ENCODE measurements at places on chromosomes 3 and 15.
A peak's percentile ranks its signal among the peaks of the same experiment; 100 is the strongest.

GRCh38 chr3:23592961-23593931 is 212.5 kb upstream of the UBE2E1 start:
- DNase-seq, result no peak

DNA sequence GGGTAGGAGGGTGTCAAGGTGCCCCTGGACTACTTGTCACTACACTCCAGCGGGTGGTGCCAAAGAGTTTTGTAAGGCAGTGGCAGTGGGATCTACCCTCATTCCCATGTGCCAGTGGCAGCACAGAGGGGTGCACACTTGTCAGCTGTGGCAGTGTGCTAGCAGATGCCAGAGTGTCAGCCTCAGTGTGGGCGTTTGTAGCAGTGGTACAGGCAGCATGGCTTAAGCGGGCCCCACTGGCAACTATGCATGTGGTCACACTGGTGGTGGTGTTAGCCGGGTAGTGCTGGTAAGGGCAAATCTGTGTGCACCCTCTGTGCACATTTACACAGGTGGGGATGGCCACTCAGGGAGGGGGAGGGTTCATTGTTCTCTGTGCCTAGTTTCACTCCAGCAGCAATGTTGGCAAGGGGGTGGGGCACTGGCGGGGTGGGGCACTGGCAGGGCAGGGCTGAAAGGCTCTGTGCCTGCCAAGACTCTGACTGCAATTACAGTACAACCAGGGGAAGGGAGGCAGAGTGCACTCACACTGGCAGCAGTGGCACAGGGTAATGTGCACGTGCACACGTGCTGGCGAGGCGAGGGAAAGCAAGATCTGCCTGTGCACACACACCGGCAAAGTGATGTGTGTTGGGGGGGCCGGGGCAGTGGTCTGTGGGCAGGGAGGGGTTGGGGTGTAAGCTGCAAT is 31.8 kb downstream of the MYO9A start:
- DNase-seq, result peak; percentile 58

GRCh38 chr15:63909819-63910437 is 76.2 kb upstream of the HERC1 start:
- DNase-seq, result peak; percentile 13

DNA sequence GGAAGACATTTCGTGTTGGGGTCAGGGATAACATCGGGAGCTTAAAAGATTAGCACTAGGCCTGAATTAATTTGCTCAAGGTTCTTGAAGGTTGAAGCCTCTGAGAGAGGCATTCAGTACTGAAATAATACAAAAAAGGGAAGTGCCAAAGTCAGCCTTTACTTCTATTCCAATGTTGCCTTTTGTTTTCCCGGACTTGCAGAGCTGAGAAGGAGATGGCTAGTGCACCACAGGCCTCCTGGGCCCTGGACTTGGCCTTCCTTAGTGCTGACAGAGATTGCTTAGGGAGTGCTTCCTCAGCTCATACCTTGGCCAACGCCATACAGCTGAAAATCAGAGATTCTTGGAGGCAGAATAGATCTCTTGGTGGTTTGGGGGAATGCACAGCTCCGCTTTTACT is 333.6 kb upstream of the TBL1XR1 start:
- DNase-seq, result no peak

DNA sequence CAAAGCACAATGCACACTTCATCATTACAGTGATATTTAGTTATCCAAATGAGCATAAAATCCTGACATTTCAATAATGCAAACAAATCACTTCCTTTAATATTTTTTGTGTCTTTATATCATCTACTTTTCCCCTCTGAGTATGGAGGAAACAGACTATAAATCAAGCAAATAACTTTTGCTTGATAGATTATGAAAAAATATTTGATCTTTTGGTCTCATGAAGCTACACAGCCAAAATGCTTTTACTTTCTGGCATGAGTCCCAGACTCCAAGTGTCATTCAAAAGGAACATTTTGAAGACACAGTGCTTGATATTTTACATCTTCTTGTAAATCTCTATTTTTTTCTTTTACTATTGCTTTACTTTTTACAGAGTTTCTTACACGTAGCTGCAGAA is 215.3 kb upstream of the ROBO1 start:
- no peak for DNase-seq
